ENCODE measurements at places on chromosomes 6 and 20.

DNA sequence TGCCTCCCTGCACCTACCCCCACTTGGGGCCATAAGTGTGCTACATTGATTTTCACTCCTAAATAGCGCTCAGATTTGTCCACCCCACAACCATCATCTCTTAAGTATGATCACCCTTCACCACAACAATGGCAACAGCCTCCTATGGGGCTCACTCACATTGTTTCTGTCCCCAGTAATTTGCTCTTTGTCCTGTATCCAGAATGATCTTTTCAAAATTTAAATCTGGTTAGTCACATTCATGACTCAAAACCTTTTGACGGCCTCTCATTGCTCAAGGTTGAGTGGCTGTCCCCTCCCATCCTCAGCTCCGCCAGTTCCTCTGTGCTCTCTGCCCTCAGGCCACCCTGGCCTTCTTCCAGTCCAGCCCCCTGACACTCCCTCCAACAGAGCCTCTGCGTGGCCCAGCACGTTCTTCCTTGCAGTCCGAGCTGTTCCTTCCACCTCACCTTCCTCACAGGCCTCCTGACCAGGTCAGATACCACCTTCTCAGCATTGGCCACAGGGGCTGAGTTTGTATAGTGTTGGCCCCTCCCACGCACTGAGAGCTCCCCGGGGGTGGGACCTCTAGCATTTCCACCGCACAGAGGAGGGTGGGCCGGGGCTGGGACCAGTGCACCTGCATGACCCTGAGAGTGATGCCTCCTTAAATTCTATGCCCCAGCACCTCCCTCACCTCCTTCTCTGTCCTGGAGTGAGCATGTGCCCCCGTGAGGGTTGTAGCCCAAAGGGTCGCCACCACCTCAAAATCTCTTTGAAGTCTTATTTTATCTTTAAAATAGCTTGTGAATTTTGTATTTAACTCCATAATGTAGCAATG, 2.4 kb upstream of the PPP1R3G start:
- peak; percentile 34 for DNase-seq

GRCh38 chr20:12293900-12294299, 376.2 kb downstream of the BTBD3 start:
- no peak for DNase-seq

GRCh38 chr6:28811873-28812272, 111.9 kb downstream of the TRIM27 start:
- no peak for DNase-seq

GRCh38 chr6:80637312-80637711, 530.8 kb downstream of the BCKDHB start:
- no peak for DNase-seq

GRCh38 chr6:20483887-20484497, 50.3 kb upstream of the CDKAL1 start:
- DNase-seq, result no peak

GRCh38 chr6:166724576-166724975, 97.5 kb upstream of the RPS6KA2 start:
- no peak for DNase-seq
